ENCODE measurements at places on chromosomes 7 and 10.

- DNase-seq: no peak
Measured at GRCh38 chr7:138773176-138773575, 24.6 kb upstream of the TMEM213 start.

- no peak for DNase-seq
Measured at GRCh38 chr10:15884447-15884846, 24.1 kb upstream of the MINDY3 start.

- no peak for DNase-seq
Measured at GRCh38 chr7:123012435-123012834, 16.9 kb upstream of the TAS2R16 start.

- DNase-seq: no peak
Measured at GRCh38 chr7:49885593-49886285, 112.3 kb downstream of the VWC2 start.

GRCh38 chr7:2635810-2636701, 4.3 kb downstream of the TTYH3 start:
- no peak for DNase-seq

- peak; percentile 83 for DNase-seq
Measured at GRCh38 chr10:102395400-102396316, at the start of gene NFKB2. TSS of gene NFKB2 (plus strand) at chr10:102395705. CDS start at chr10:102395960, 255 bp downstream.

GRCh38 chr10:78382047-78382446, 348.4 kb downstream of the RPS24 start:
- DNase-seq: no peak

- no peak for DNase-seq
Measured at GRCh38 chr10:78656417-78657162, 412.2 kb upstream of the ZMIZ1 start.

- no peak for DNase-seq
Measured at GRCh38 chr7:135428011-135428410, 81.9 kb downstream of the CNOT4 start.

DNA sequence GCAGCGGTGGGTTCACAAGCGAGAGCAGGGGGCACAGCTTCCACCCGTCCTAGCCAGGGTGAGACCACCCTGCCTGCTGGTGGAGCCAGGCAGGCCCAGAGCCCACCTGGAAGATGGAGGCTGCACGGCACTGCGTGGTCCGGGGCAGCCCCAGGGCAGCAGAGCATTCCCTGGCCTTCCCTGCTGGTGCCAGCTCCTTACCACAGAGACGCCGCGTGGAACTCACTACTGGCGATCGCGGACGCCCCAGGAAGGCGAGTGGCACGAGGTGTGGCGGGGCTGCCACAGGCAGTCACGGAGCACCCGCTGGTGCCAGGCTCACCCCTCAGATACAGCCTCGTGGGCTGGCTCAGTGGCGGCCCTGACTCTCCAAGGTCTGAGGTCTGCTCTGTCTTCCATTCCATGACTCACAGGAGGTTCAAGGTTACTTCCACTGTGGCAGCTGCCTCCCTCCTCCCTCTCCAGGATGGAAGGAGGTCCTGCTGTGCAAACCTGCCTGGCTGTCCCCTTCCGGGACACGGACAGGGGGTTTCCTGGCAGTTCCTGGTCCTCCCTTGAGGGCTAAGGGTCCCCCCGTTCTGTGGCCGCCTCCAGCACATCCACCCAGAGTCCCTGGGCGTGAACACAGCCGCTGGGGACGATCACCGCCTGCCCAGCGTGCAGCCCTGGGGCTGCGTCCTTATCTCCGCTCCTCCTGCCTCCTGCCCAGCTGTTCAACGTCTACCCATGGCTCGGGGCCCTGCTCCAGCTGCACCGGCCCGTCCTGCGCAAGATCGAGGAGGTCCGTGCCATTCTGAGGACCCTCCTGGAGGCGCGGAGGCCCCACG, 3.1 kb downstream of the CYP2W1 start:
- DNase-seq: no peak

DNA sequence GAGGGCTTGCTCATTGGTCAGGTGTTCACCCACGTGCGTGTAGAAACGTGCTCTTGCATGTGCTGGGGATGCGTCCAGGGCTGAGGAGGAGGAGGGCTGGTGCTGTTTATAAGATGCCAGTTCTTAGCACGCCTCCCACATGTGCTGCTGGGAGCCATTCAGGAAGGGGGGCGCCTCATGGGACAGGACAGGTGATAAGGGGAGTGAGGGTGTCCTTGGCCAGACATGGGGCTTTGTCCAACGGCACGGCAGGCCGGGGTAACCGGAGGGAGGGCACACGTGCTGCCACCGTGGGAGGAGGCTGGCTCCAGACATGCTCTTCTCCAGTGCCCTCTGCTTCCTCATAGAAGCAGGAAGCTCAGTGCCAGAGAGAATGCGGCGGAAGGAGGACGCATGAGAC, 150.0 kb downstream of the ZMYND11 start:
- DNase-seq: no peak

GRCh38 chr7:11175887-11176286, 202.2 kb downstream of the PHF14 start:
- no peak for DNase-seq

DNA sequence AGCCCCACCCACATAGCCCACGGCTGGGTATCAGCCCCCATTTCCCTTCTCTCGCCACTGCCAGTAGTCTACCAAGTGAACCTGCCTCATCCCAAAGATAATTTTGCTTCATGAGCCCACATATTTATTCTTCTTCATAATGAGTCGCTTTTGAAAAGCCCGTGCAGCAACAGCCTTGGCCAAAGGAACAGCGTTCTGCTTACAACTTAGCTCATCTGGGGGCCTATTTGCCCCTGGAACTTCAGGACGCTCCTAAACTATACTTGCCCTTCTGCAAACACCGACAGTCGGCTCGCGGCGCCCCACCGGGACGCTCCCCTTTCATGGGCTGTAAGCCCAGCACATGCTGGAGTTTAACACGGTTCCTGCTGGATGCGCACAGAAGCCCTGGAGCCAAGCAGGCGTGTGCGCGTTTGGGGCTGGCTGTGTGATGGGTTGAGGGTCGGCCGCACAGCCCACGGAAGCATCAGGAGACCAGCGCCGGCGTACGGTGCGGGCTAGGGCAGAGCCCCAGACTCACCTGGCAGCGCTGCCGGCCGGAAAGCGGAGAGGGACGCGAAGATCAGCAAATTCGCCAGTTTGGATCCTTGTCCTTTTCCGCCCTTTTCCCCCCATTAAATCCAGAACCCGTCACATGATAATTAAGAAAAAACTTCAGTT, 370 bp downstream of the TMEM60 start:
- no peak for DNase-seq

GRCh38 chr7:56115852-56116538, at the start of gene NUPR2:
TSS of gene NUPR2 (minus strand) at chr7:56116417. CDS start at chr7:56116314, 103 bp downstream.
- DNase-seq: no peak

- no peak for DNase-seq
Measured at GRCh38 chr7:101488826-101489572, 126.3 kb downstream of the COL26A1 start.

GRCh38 chr10:60807499-60807898, 29.2 kb downstream of the CDK1 start:
- no peak for DNase-seq

DNA sequence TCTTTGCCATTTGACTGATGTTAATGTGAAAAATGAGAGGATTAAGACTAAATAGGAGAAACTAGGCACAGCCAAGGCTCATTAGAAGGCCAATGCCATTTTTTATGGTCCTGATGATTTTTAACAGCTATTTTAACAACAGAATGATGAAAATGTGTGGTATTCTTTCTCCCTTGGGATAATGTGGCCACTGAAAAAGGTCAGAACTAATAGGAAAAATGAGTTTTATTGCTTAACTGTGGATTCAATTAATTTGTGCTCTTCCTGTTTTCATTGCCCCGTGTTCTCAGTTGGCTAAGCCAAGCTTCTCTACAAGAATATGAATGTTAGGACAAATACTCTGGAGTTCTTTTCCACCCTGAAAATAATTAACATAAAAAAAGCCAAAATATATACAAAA, 56.6 kb downstream of the BMPER start:
- no peak for DNase-seq

DNA sequence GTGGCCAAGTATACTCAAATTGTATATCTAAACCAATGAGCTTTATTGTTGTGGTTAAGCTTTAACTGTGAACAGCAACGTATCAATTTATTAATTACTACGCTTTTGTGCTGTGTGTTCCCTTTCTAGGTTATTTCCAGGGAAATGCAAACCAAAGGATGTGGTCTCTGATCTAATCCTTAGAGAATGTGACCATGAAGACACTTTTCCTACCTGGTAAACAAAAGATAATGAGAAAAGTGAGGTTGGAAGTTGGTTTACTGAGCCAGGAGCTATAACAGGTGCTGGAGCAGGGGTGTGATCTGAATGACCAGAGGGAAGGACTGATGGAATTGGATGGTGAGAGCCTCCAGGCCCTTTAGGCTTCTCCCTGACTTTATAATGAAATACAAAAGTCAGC, 25.4 kb upstream of the CALU start:
- DNase-seq: no peak

- DNase-seq: no peak
Measured at GRCh38 chr10:32004161-32004591, 52.0 kb downstream of the KIF5B start.

- no peak for DNase-seq
Measured at GRCh38 chr7:105178928-105179541, 165.0 kb downstream of the KMT2E start.

DNA sequence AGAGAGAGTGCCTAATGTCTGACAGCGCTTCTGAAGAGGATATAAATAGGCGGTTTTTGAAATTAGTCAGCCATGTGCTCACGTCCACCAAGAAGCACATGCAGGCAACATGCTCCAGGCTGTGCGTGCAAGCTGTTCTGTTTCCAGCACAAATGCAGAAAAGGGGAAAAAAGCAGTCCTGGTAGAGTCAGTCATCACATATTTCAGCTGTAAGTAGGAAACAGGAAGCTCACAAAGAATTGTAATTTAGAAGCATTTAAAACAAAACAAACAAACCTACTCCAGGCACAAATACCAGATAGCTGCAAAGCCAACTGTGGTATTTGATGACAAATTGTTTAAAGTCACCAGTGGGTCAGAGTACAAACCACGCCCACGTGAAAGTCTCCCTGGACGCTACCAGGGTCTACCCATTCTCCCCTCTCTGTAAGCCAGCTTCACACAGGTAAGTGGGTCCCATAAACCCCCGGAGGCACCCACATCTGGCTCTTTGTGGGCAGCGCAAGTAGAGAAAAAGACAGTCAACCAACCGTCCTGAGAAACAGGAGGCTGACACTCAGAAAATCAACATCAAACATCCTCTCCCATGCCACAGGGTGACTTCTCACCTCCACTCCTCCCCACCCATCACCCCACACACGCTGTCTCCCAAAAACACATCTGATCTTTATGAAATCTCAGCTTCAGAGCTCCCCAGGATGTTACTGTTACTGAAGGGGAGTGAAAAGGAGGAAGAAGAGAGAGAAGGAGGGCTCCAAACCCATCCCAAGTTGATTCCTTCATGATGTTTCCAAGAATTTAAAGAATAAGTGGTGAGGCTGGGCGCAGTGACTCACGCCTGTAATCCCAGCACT, 186.4 kb downstream of the FAM107B start:
- DNase-seq: peak; percentile 45

DNA sequence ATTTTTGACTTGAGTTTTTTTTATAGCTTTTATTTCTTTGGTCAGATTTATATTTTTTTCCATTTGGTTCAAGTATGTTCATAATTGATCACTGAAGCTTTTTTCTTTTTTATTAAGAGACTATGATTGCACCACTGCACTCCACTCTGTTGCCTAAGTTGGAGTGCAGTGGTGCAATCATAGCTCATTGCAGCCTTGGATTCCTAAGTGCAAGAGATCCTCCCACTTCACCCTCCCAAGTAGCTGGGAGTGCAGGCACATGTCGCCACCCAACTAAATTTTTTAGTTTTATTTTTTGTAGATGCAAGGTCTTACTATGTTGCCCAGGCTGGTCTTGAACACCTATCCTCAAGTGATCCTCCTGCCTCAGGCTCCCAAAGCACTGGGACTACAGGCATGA, 97.7 kb upstream of the KIF5B start:
- DNase-seq: no peak

- no peak for DNase-seq
Measured at GRCh38 chr10:86068231-86069054, 298.2 kb downstream of the GRID1 start.

DNA sequence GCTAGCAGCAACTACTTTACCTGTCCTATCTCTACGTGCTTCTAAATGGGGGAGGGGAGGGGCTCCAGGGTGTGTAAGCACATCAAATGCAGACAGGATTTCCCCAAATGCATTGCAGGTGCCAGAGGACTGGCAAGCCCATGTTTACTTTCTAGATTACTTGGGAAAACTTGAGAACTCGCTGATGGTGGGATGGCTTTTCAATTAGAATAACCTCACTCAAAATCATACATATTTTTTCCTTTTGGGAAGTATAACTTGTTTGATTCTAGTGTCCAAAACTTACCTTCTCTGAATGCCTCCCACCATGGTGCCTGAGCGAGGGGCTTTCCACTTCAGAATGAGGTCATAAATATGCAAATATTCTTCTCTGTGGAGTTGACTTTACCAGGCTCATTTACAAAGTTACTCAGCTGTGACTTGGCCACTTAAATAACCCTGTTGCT, 191.3 kb upstream of the RHOBTB1 start:
- no peak for DNase-seq

DNA sequence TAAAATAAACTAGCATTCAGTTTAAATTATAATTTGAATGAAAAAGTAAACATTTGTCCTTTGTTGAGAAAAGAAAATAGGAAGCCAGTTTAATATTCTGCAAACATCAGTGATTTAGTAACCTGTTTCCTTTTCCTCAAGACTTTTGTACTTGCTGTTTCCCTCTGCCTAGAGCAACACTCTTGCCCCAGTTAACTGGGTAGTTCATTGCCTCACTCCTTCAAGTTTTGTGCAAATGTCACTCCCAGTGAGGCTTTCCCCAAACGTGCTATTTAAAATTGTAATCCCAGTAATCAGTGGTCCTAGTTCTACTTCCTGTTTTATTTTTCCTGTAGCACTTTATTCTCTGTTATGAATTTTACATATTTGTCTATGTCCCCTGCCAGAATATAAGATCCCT, 23.8 kb downstream of the DLD start:
- DNase-seq: no peak

DNA sequence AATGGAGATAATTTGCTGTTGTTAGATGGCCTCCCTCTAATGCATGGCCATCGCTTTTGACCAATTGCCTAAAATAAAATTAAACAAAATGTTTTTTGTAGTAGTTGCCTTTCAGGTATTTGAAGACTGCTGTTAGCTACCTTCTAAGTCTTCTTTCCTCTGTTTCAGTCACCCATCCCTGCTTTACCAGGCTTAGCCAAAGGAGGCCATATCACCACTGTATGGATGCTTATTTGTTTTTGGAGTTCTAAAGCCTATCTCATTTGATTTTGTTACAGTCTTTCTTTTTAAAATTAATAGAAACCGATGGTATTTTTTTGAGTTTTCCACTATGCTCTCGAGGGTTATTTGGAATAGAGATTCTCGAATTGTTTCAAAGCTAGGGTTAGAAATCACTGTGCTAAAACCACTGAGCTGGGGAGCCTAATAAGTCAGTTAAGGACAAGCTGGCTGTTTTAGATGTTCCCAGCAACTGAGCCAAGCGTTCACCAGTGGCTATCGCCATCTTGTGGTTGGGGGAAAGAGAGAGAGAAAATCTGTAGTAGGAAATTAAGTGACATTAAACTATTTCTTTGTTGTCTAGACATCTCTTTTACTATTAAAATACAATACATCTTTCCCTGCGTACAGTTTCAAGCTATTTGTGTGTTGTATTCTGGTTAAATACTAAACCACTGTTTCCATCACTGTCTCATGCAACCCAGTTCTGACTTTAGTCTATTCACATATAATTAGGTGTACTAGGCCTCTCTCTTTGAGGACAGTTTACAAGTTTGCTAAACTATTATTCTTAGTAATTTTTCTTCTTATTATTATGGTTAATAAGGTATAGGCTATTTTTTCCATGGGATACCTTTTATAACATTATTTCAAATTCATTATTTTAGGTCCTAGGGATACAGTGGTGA, 52.2 kb downstream of the GPR158 start:
- no peak for DNase-seq

All from T-helper 2 cell (primary cell).